ENCODE measurements at places on chromosomes 7 and 10.

GRCh38 chr10:130220251-130221185, 84.3 kb downstream of the GLRX3 start:
- no peak for DNase-seq

- peak; percentile 46 for DNase-seq
Observed at GRCh38 chr7:38215115-38215514, 37.1 kb downstream of the STARD3NL start.

DNA sequence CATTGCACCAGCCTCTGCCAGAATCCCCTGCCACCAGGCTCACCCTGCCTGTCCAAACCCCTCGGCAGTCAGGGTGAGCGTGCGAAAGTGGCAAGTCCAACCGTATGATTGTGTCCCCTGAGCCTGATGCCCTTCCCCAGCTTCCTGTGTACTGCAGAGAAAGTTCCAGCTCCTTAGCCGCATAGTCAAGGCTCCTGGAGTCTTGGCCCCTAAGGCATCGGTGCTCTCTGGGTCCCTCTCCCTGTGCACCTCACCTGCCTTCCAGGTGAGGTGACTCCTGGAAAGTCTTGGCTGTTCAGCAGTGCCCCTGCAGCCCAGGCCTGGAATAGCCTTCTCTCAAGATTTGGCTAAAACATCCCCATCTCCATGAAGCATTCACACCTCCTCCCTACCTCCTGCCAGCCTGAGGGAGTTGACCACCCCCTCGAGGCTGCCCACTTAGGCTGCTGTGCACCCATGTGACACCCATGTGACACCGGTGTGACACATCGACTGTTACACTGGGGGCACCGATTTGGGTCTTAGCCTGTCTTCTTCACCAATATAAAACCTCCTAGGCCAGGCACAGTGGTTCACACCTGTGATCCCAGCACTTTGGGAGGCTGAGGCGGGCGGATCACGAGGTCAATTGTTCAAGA, 56.1 kb upstream of the ELN start:
- DNase-seq, result no peak

GRCh38 chr7:132276234-132276630, 300.0 kb downstream of the PLXNA4 start:
- DNase-seq, result no peak

- peak; percentile 82 for DNase-seq
Observed at GRCh38 chr10:102114861-102115618, 5.1 kb downstream of the LDB1 start.

DNA sequence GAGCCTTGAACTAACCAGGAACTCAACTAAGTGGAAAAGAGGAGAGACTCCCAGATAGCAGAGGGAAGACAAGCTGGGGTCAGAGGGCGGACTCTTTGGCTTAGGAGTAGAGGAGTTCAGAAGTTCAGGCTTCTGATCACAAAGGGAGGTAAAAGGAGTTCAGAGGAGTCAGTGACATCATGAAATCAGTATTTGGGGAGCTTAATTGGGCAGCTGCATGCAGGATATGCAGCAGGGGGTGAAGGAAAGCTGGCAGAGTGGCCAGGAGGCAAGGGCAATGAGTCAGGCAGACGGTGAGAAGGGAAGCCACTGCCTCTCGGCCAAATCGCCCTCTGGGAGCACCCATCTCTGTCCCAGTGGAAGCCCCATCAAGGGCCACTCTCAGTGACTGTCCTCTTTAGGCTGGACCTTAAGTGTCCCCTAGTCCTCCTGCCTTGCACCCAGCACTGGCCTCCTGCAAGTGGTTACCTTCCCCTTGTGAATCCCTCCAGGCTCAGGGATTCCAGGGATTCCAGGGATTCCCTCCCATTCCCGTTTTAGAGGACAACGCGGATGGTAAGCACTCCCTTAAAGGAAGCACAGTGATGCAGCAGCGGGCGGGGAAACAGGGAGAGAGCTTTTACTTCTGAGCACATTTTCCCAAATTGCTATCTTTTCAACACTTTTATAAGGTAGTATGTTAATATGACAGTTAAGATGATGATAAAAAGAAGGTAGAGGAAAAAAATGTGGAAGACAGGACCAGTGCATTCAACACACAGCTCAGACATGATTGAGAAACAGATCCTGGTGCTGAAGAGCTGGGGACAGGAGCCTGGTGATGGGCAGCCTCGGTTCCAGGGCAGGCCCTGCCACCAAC, 72.6 kb downstream of the KCNMA1 start:
- DNase-seq, result peak; percentile 67

- no peak for DNase-seq
Observed at GRCh38 chr10:80400136-80400804, 8.1 kb upstream of the PRXL2A start.
